ENCODE measurements at places on chromosomes 11 and 22.

DNA sequence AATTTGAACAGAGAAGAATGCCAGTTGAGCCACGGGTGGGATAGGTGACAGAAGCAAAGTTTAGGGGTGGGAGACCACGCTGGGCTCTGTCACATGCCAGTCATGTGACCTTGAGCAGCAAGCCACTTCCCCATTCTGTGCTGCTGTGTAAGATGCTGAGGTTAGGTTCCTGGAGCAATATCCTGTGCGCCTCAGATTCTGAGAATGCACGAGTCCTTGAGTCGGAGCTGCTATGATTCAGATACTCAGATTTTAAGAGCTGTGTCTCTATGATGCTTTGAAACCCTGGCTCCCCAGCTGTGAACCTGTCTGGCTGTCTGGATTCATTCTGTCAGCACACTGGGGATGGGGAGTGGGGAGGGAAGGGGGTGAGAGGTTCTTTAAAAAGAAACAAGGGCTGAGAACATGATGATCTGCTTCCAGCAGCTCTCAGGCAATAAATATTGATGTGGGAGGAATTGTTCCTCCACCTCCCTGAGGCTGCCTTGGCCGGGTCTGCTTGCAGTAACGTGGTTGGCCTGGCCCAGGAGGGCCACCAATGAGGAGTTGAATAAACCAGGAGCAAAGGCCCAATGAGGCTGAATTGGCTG is 24.0 kb downstream of the SLCO2B1 start:
- no peak for DNase-seq

DNA sequence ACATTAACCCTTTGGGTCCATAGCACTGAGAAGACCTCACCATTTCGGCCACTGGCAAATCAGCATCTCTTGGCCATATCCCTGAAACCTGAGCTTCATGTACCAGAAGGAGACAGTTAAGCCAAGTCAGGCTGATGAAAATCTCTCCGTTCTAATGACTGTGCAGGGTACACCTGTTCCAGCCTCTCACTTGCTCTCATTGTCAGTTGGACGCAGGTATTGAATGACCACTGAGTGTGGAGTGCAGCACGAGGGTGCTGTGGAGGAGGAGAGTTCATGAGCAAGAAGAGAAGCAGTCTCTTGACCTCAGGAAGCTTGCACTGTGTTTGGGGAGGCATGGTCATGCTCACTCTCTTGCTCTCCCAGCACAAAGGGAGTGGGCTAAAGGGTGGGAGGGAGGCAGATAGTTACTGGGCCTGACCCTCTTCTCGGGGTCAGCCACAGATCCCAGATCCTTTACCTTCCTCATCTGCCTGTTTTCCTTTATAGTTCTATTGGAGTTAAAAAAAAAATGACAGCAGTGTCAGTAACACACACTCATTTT is 65.2 kb downstream of the ZBTB16 start:
- DNase-seq, result no peak

DNA sequence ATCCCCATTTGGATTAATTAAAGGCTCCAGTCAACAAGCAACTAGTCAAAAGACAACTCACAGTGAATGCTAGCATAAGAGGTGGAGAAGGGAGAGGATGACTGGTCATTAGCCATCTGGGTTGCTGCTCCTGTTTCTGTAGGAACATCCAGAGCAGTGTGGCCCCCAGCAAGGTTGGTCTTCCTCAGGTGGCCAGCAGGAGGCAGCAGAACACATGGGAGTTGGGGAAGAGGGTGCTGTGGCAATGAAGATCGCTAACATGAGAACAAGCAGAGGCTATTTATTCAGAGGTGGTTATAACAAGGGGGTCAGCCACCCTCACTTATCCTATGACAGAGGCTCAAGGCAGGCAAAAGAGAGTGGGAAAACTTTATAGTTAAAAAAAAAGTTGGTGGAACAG is 21.3 kb downstream of the IZUMO1R start:
- peak; percentile 83 for DNase-seq

GRCh38 chr22:25048659-25049647 is 96.4 kb downstream of the KIAA1671 start:
- peak; percentile 73 for DNase-seq

DNA sequence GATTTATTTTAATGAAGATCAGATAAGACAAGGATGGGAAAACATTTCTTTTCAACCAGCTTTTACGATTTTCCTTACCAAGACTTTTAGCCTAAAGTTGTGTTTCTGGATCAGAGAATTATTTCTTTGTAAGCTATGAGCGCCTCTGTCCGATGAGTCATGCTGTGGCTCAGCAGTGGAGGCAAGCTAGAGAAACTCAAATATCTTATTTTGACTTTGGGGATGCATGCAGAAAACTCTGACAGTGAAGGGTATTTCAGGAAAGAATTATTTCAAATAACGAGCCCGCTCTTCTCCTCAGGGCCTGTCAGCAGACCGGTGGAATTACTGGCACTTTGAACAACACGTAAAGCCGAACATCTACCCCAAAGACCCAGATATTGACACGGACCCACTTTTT is 77.9 kb upstream of the OR5AK2 start:
- DNase-seq, result no peak

DNA sequence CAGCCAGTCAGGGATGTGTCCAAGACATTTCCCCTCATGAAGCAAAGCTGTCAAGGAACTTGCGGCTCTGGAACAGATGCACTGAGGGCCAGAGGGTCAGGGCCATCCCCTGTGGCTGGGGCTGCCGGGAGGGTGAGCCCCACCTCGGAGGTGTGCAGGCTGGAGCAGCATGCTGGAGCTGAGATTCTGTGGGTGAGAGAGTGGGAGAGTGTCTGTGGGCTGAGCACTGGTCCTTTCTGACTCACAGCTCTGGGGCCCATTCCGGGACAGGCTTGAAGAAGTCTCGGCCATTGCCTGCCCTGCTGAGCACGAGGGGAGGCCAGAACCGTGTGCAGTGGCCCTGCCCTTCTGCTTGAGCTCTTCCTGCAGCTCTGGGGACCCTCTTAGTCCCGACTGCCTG is 2.1 kb downstream of the OMP start:
- DNase-seq, result no peak

DNA sequence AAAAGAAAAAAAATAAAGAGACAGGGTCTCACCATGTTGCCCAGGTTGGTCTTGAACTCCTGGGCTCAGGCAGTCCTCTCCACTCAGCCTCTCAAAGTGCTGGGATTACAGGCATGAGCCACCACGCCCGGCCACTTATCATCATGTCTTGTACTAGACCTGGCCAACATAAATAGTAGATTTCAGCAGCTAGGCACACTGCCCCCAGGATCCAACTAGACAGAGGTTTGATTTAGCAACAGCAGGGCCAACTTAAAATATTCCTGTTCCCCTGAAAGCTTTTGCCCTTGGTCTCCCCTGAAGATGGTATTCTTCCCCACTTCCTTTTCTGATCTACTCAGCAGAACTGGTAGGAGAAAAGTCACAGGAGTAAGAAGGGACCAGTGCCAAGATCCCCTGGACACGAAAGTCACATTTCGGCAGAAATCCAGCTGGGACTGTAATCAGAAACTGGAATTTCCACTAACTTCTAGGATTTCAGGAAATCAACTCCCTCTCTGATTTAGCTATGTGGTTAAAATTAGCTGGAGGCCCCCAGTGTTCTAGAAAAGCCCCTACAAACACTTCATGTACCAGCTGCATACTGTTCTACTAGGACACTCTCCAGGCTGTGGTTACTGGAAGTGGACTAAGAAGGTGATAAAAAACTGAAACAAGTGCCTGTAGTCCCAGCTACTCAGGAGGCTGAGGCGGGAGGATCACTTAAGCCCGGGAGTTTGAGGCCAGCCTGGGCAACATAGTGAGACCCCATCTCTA is 8.9 kb upstream of the PPP2R1B start:
- no peak for DNase-seq

GRCh38 chr11:2801711-2802388 is 83.7 kb downstream of the CDKN1C start:
- DNase-seq, result no peak

DNA sequence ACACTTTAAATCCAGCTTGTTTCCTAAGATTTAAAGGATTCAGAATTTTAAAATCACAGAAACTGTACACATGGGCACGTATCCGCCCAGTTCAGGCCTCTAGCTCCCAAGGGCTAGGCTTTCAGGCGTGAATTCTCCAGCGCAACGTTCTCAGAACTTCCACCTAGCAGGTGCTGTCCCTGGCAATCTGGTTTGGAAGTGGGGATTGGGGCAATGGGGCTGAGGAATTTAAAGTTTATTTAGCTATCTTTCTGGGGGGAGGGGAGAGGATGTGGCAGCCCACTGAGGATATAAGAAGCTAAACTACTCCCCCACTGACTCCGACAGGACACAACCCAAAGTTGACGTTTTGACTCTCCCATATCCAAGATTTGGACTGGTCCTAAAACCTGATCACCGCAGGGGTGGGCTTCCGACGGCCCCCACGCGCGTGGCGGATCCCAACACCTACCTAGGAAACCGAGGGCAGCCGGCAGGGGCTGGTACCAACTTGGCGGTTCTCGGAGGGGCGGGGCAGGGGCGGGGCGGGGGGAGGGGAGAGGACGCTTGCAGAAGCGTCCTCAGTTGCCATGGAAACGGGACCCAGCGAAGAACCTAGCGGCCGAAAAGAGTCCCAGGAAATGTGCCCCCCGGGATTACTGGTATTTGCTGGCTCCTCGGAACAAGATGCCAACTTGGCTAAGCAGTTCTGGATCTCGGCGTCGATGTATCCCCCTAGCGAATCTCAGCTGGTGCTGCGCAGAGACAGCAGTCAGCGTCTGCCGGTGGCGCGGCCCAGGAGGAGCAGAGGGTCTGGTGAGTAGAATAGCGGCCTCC is at the start of gene HOATZ:
TSS of gene HOATZ (plus strand) at position 563 of the 816 bp plus-strand sequence. CDS start at position 570, 7 bp downstream.
- peak; percentile 91 for DNase-seq

DNA sequence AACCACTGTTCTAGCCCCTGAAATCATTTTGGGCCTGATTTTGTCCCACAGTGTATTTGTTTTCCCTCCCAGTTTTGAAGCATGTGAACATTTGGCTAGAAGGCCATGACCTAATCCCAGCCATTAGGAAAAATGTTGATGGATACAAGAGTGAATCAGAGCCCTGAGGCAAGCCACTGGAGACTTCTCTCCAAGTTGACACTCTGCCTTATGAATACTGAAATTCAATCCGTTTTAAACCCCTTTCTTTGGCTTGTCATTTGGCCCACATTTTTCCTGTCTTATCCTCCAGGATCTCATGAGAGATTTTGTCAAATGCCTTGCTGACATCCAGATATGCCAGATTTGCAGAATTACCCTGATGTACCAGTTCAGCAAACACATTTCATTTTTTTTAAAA is 158.8 kb downstream of the FAT3 start:
- peak; percentile 84 for DNase-seq

DNA sequence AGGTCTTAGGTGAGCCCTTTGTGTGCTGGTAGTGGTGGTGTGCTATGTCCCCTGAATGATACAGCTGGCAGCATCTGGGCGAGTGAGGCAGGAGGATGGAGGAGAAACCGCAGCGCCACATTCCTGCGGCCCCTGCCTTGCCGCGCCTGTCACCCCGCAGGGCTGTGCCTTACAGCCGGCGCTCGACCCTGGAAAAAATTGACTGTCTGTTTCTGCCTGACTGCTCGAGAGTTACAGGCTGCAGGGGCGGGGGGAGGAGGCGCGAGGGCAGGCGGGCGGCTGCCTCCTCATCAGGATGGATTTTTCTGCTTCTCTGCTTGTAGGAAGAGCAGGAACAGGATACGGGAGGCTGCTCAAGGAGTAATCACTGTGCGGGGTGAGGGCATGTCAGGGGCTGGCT is 443.4 kb downstream of the MIAT start:
- DNase-seq, result peak; percentile 58

Measured in mesendoderm (in vitro differentiated cells).